Gastrocnemius medialis (tissue), 4 donors: ENCODE measurements at places on chromosomes 7 and 10. TPM values are rescaled to one million over a fixed set of nuclear protein-coding genes. Genes with fewer than 3 reads are reported as not detected.

GRCh38 chr10:63584725-63585035 is 63.5 kb downstream of the REEP3 start:
- no peak for DNase-seq
- no peak overlapping the region for H3K4me3 ChIP-seq
- H3K4me1 ChIP-seq = peaks cover 49% of the 10 kb centered on the region
- H3K27ac ChIP-seq = no peak overlapping the region

- peaks cover 4% of the 10 kb centered on the region for H3K4me1 ChIP-seq
- no peaks in the 10 kb centered on the region for H3K36me3 ChIP-seq
- H3K4me3 ChIP-seq = peak overlapping the region; percentile 57
- H3K27me3 ChIP-seq = peaks cover 30% of the 10 kb centered on the region
- DNase-seq = no peak
These were observed 590 bp downstream of the COL26A1 start for GRCh38 chr7:101363196-101363733.

- H3K4me3 ChIP-seq = no peak overlapping the region
- DNase-seq = no peak
- peak overlapping the region; percentile 62 for H3K27ac ChIP-seq
- H3K4me1 ChIP-seq = peaks cover 29% of the 10 kb centered on the region
These were observed 115.1 kb downstream of the CPED1 start for GRCh38 chr7:121103579-121103978.

Gene CALCR
- 0.78 TPM for total RNA-seq

Gene PNLIPRP3
- not detected for total RNA-seq
